Astrocyte of the spinal cord (primary cell): ENCODE measurements at places on chromosomes 7 and 10.
A peak's percentile ranks its signal among the peaks of the same experiment; 100 is the strongest.

DNA sequence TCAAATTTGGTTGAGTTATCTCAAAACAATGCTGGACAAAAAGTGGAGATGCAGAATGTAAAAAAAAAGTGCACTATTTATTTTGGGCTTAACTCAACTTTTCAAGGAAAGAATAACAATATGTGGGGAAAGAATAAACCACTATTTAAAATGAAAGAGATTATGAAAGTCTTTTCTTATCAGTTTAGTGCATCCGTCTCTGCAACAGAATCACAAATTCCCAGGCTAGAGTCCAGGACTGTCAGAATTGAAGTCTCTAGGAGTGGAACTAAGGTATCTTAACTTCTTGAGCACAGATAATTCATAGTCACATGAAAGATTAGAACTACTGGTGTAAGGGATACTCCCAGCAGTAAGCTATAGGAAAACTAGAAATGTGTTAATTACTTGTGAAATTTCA is 1200.3 kb upstream of the LRRN3 start:
- no peak for DNase-seq

GRCh38 chr10:69649786-69650550 is 19.9 kb downstream of the FAM241B start:
- DNase-seq: no peak

DNA sequence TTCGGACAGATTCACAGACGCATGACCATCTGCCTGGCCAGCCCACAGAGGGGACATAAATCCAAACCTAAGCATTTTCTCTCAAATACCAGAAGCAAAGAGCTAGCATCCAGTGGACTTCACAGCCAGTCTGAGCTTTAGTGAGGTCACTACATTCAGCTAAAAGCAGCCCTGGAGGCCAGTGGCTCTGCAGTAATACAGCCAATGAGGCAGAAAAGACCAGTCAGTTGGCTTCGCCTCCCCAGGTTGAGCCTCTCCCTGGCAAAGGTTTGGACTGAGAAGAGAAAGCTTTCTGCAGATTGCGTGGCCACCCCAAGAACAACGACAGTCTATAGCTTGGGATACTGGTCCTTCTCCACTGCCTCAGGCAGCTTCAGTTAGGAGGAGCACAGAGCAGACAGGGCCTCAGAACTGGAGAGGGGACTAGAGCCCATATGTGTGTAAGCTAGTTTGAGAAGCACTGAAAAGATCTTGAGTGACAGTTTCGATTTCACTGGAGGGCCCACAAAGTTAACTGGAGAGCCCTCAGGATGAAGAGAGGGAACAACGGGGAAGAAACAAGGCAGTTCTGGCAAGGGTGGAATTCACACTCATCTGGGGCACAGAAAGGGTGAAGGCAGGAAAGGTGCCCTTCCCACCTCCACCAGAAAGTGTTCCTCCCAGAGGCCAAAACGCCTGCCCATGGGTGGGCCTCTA is 3.8 kb downstream of the WDR91 start:
- DNase-seq: no peak

- no peak for DNase-seq
These were observed 69.4 kb downstream of the FAM53B start for GRCh38 chr10:124674768-124675222.

GRCh38 chr7:32673275-32673983 is 178.1 kb downstream of the AVL9 start:
- no peak for DNase-seq

- DNase-seq: no peak
These were observed 5.8 kb upstream of the NCOA4 start for GRCh38 chr10:46035923-46036849.

DNA sequence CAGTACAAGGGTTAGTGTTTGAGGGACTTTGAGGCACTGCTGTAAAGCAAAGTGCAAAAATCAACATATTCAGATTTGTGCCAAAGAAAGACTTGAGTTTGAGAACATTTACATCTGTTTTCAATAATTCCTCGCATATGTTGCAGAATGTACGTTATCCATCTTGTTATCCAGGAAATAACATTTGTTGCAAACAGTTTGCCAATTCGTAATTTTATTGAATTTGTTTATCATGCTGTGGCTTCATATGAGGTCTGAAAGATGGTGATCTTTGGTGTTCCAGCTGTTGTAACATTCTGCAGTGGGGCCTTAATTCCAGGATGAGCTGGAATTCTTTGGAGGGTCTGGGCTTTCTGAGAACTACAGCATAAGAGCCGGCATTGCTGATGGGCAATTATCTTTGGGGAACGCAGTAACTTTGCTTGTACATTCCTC is 396.2 kb downstream of the LRMDA start:
- no peak for DNase-seq

- DNase-seq: no peak
These were observed 164.1 kb downstream of the PTEN start for GRCh38 chr10:88027570-88027969.

DNA sequence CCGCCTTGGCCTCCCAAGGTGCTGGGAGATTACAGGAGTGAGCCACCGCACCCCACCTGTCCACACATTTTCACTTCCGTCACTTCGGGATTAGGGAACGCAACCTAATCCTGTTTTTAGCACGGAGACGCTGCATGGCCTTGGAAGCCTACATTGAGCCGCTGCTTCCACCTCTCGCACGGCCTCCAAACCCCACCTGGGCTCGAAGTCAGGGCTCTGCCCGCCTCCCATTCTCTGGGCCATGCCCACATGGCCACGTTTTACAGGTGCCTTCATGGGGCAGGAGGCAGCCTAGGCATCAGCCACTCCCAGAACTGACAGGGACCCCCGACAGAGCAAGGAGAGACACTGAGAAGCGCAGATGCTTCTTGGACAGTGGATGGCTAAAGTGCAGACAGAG is 100.6 kb downstream of the OAT start:
- no peak for DNase-seq

GRCh38 chr10:85986777-85987176 is 379.8 kb downstream of the GRID1 start:
- DNase-seq: no peak

- DNase-seq: no peak
These were observed 15.6 kb upstream of the ZNF25 start for GRCh38 chr10:37992083-37992482.

- DNase-seq: peak; percentile 93
These were observed 59.4 kb downstream of the USP6NL start for GRCh38 chr10:11551916-11552602.
